Stimulated activated CD4-positive, alpha-beta T cell treated with anti-CD3 and anti-CD28 coated beads, TNF-alpha, amount 100 ng/mL, for 24 hours (primary cell): ENCODE measurements at places on chromosomes 5 and 9.

DNA sequence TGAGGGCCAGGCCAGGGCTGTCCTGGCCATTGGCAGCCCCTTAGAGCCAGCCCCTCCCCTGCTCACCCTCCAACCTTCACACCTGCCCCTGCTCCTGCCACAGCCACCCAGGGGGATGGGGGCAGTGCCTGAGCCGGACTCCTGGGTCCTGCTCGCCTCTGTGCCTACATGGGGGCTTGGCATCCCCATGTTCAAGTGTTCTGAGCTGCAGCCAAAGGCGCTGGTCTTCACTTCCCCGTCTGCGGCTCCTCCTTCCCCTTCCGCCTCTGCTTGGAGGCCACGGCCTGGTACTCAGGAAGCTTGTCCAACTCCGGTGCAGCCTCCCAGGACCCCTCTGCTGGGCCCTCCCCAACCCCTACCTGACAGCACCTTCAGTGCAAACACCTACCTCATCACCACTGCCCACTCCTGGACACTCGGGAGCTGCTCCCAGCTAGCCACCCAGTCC is 2.3 kb upstream of the DNLZ start:
- no peak for DNase-seq

- no peak for DNase-seq
Observed at GRCh38 chr5:150241298-150242160, 48.0 kb downstream of the CAMK2A start.

DNA sequence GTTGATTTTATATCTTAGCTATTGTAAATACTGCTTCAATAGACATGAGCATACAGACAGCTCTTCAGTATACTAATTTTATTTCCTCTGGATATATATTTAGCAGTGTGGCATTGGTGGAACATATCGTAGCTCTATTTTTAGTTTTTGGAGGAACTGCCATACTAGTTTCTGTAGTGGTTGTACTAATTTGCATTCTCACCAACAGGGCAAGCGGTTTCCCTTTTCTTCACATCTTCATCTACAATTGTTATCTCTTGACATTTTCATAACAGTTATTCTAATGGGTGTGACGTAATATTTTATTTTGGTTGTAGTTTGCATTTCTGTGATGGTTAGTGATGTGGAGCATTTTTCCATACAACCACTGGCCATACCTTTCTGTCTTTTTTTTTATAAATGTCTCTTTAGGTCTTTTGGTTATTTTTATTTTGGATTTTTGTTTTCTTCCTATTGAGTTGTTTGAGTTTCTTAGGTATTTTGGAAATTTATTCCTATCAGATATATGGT is 32.5 kb downstream of the TAF11L14 start:
- no peak for DNase-seq

DNA sequence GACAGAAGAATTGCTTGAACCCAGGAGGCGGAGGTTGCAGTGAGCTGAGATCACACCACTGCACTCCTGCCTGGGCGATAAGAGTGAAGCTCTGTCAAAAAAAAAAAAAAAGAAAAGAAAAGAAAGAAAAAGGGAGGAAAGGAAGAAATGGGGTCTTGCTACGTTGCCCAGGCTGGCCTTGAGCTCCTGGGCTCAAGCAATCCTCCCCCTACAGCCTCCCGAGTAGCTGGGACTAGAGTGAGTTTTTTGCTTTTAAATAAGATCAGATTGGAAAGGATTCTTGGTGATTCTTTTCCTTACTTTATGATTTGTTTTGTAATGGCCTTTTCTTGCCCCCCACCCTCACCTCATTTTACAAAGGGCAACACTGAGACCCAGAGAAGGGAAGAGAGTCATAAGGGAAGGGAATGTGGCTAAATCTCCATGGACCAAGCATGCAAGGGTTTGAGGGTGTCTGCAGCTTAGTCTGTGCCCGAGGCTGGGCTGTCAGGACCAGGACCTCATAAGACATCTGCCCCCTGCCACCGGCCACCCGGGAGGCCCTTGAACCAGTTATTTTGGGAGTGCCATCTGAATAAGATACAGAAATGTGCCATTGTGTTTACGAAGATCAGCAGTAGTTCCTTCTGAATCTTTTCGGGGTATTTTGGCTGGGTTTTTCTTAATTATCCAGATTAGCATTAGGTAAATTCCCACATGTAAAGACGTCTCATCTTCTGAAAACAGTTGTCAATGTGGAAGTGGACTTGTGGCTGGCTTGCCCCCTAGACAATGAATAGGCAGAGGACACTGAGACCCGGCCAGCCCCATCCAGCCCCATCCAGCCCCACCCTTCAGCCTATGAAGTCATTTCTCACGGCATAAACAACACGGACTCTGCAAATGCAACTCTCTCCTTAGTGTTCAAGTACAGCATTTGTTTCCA is 44.5 kb upstream of the GRHPR start:
- DNase-seq = no peak

GRCh38 chr5:40440746-40441145 is 239.0 kb upstream of the PTGER4 start:
- no peak for DNase-seq

DNA sequence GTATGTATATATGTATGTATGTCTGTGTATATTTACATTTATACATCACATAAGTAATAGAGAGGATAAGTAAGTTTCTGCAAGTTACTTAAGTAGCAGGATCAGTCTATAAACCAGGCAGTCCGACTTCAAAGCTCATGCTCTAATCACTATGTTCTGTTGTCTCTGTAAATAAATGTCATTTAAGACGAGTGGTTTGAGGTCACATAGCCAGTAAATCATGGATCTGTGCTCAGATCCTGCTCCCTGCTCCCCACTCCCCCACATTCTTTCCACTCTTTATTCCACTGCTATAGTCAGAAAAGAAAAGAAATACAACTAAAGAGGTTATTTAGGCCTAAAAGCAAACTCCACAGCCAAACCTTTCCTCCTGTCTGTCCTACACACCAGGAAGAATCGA is 90.4 kb downstream of the SERINC5 start:
- no peak for DNase-seq

DNA sequence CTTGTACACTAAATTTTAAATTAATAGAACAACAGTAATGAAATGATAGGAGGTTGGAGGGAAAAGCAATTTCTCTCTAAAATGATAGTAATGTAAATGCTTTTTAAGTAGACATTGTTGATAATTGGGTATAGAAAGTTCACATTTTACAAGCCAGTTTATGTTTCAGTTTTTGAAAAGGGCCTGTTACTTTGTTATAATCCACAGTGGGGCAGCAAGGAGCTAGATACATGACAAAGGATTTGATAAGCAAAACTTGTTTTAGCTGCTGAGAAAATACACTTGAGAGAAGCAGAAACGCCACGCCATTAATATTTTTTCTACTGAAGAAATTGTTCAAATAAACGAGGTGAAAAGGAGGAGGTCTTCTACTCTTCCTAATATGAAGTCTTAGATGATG is 30.2 kb downstream of the SREK1 start:
- no peak for DNase-seq

DNA sequence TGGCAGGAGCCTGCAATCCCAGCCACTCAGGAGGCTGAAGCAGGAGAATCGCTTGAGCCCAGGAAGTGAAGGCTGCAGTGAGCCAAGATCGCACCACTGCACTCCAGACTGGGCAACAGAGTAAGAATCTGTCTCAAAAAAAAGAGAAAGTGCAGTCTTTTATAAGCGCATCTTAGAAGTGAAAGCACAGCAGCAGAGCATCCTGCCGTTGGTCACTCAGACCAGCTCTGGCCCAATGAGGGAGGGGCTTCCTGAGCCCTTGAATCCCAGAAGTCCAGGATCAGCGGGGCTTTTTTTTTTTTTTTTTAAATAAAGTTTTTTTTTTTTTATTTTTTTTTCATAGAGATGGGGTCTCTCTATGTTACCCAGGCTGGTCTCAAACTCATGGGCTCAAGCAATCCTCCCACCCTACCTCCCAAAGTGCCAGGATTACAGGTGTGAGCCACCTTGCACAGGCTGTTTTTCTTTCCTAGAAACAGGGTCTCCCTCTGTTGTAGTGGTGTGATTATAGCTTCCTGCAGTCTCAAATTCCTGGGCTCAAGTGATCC is 42.3 kb downstream of the NAIF1 start:
- no peak for DNase-seq

- no peak for DNase-seq
Observed at GRCh38 chr5:150556859-150557508, 49.1 kb downstream of the NDST1 start.

DNA sequence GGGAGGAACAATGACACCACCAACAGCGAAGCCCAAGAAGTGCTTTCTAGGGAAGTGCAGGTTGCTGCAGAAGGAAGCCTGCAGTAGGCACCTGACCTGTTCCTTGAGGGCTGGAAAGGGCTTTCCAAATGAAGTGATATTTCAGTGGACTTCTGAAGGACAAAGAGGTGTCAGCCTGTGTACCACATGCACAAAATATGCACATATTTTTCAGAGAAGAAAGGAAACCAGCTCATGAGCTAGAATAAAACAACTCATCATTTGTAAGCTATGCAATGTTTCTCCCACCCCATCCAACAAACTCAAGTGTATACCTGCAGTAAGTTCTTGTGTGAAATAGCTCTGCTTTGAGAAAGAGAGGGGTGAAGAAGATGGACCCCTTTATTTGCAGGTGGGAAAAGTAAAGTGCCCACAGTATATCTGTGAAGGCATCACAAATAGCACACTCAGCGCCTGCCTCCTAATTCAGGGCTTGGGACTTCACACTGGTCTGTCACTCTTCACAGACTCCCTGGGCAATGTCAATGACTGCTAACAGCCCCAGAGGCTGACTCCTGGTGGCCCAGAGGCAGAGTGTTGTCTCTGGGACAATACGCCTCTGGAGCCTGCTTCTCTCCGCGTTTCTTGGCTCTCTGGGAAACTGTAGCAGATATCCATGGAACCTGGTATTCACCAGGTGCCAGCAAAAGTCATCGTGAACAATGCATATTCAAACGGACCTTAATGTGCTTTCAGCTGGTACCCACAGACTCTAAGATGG is 198.1 kb upstream of the EFNA5 start:
- DNase-seq = no peak
